AG04450 (cell line): ENCODE measurements at places on chromosomes 13 and 19.
A peak's percentile ranks its signal among the peaks of the same experiment; 100 is the strongest.

GRCh38 chr19:33785795-33786194 is 10.9 kb upstream of the KCTD15 start:
- no peak for DNase-seq

- DNase-seq, result no peak
Measured at GRCh38 chr13:113404366-113404722, 40.4 kb upstream of the GRTP1 start.

DNA sequence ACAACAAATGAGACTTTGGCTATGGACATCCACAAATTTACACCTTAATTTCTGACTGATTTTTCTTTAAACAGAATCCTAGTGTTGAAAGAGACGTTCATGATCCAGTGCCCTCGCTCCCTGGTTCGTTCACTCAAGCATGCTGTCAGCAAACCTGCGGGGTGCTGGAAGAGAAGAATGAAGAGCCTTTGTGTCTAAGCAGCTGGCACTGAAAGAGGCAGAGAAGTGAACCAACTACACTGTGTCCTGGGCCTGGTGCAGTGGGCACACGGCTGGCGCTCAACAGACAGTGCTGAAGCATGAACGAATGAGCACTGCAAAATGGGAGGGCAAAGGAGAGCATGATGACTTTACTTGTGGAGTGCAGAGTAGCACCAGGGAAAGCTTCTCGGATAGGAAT is 46.8 kb downstream of the MIPEP start:
- no peak for DNase-seq

- DNase-seq, result no peak
Measured at GRCh38 chr19:53538378-53539109, 599 bp downstream of the ZNF331 start.

DNA sequence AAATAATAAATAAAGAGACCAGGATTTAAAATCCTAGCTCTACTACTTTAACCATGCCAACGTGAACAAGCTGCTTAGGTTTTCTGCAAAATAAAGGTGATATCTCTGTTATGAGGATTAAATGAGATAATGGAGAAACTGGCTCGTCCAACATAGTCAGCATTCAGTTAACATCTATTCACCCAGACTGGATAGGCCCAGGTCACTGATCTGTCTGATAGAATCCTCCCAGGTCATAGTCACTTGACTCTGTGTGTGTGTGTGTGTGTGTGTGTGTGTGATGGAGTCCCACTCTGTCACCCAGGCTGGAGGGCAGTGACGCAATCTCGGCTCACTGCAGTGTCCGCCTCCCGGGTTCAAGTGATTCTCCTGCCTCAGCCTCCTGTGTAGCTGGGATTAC is 12.9 kb upstream of the RAB8A start:
- no peak for DNase-seq

DNA sequence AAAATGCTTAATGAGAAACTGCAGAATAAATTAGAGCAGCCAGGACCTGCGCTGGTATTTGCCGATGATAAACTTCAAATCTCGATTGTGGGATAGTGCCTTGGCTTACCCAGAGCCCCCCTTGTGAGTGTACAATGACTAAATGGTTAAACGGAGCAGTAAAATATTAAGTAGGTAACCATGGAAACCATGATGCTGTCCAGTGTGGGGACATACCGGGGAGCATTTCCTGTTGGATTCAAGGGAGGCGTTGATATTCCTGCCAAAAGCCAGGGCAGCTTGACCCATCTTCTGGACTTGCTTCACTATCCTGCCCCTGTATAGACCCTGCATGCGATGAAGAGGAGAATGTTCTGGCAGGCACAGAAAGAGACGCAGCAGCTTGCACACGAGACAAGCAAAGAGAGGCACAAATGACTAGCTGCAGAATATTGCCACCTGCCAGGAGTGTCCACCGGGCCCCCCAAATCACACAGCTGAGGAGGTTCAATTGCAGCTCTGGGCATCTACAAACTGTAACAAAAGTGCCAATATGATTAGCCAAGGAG is 255.3 kb upstream of the TSHZ3 start:
- DNase-seq, result no peak

- peak; percentile 61 for DNase-seq
Measured at GRCh38 chr13:29948244-29948643, 97.8 kb upstream of the UBL3 start.

- DNase-seq, result no peak
Measured at GRCh38 chr19:35049456-35049855, 7.9 kb downstream of the HPN start.

DNA sequence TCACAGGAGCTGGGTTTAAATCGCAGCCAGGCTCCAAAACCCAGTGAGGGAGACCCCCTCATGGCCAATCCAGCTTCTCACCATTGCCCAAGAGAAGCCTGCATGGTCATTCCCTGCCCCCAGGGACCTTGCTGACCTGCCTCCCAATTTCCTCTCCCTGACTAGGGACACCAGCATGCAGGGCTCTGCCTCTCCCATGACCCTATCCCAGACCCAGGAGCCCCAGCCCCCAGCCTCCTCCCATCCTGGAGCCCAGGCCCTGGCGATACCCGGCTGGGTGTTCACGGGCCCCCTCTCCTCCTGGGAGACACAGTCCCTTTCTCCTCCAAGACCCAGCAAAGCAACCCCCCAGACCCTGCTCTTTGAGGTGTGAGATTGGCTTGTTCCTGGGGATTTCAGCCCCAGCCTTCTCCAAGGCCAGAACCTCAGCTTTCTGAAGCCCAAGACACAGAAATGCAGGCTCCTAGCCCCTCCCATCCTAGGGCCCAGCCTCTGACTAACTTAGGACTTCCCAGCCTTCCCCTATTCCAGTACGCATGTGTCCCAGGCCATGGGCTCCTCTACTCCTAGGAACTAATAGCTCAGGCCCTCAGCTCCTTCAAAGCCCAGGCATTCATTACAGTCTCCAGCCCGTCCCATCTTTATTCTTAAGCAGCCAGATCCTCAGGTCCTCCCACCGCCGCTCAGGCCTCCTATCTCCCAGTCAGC is 1.1 kb downstream of the GYS1 start:
- DNase-seq, result peak; percentile 62

DNA sequence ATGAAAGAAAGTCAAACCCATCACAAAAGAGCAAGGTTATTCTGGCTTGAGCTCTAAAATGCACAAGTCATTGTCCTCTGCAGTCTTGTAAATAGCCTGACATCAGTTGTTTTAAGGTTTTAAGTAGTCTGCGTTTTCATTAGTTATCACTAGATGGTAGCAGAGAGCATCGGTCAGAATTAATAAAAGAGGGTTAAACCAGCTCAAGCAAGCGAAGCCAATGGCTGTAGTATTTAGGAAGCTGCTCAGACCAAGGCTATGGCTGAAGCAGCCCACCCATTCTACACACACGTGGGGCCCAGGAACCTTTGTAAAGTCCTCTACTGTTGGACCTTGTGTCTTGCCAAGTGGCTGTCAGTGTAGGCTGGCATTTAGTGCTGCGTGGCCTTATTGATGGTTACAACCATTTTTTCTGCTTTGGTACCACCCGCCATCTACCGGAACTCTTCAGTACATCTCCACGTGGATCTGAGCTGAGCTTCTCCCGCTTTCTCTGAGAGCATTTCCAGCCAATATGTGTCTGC is 13.3 kb upstream of the ZNF57 start:
- DNase-seq, result peak; percentile 27

DNA sequence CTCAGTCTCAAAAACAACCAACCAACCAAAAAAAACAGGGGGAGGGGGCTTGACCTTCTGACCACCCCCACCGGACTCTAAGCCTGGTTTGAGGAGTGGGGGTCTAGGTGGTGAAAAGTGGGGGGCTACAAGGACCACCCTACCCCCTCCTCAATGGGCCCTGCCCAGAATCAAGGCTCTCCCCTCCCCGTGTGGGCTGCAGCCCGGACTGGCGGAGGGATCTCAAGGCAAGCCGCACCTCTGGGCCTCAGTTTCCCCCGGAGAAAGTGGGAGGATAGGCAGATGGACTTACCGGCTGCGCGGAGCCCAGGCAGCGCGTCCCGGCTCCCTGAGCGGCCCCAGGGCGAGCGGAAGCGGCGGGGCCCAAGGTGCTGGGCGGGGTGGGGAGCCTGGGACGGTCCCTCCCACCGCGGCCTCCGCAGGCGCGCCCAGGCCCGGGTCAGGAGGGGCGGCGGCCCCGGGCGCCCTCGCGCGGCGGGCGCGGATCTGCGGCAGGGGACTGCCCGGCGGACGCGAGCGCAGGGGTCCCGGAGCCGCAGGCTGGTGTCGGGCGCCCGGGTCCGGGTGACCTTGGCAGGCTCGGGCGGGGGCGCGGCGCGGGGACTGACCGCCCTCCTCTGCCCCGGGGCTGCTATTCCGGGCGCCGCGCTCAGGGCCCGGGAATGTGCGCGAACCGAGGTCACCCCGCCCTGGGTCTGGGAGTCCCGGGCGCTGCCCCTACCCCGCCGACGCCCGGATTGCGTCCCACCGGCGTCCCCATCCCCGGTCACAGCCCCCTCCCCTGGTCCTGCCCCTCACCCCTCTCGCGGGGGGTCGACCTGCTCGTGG is at the start of gene ADAMTSL5:
TSS of gene ADAMTSL5 (minus strand) at position 349 of the 828 bp plus-strand sequence. CDS start 2,076 bp downstream, outside the sequence.
- no peak for DNase-seq

- peak; percentile 29 for DNase-seq
Measured at GRCh38 chr19:7450243-7451223, 38.3 kb downstream of the PEX11G start.

DNA sequence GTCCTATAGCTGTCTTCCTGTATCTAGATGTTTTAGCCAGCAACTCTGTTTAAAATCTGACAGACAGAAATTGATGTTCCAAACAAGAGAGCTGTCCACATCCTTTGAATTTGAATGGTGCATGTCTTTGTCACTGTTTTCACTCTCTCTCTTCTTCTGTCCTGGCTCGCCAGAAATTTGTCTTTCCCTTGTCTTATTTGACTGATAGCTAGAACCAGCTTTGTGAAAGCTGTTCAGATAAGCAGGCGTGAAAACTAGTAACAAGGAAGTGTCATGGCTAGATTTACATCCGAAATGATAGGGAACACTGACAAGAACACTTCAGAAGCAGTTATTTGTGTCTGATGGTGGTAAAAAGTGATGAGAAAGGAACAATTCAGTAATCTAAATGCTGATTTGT is 354.9 kb upstream of the SLITRK1 start:
- DNase-seq, result no peak

DNA sequence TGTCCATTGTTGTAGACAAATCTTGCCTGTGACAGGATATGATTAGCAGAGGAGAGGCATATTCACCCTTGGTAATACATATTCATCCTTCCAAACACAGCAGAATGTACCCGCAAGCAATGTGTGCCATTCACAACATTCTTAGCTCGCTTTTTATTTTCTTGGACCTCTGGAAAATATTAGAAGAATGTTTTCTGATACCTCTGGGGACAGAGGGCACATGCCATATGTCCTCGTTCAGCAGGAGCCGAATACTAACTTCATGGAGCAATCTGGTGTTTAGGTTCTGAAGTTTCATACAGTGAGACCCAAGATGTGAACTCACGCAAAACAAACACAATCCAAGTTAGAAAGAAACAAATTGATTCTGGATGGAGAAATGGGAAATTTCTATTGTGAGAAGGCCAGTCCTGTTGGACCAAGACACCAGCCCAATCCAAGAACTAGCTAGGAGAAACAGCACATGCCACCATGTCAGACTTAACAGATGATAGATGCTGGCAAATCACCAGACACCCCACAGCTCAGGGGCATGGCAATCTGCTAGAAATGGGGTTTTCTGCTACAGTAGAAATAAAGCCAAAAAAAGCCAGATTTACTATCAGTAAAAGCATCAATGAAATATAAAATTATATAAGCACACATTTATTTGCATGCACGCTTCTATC is 297.4 kb downstream of the DCLK1 start:
- DNase-seq, result no peak

- DNase-seq, result no peak
Measured at GRCh38 chr13:42649831-42650230, 75.9 kb downstream of the TNFSF11 start.

- no peak for DNase-seq
Measured at GRCh38 chr19:20413705-20414104, 151.9 kb downstream of the ZNF737 start.

DNA sequence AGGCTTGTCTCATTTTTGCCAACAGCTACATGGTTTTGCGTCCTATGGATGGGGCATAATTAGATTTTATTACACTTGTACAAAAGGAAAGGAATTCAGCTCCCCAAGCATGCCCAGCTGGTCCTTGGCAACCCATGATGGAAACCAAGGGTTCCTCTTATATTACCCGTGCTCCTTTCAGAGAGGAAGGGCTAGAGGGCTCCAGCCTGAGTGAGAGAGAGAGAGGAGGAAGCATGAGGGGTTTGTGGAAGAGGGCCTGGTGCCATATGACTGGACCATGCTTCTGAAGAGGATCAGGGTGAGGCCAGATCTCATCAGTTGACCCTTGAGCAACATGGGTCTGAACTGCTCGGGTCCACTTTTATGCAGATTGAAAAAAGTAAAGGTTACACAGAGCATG is 3.5 kb upstream of the RPS9 start:
- DNase-seq, result no peak

DNA sequence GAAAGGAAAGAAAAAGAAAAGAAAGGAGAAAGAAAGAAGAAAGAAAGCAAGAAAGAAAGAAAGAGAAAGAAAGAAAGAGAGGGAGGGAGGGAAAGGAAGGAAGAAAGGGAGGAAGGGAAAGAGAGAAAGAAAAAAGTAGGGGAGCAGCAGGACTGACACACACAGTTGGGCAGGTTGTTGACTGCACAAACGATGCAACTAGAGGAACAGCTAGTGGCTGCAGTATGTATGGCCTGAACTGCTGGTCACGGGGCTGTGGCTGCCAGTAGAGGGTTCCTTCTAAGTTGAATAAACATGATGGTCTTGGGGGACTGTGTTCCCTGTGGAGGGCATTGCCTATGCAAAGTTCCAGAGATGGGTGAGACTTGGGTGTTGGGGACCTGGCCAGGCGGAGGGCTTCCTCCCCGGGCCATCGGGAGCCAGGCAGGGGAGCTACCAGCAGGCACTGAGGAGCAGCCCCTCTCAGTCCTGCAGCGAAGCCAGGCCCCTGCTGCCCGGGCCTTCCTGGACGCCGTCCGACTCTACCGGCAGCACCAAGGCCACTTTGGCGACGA is 16.7 kb upstream of the COLGALT1 start:
- DNase-seq, result no peak

DNA sequence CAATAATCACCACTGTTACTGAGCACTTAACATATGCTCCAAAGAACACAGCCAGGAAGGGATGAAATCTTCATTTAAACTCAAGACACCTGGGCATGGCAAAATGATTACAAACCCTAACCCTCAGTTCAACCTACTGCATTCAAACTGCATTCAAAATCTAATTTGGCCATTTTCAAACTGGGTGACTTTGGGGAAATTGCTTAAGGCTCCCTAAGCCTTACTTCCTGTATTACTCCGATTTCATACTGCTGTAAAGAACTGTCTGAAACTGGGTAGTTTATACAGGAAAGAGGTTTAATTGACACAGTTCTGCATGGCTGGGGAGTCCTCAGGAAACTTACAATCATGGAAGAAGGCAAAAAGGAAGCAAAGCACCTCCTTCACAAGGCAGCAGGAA is 50.4 kb downstream of the CBY2 start:
- DNase-seq, result no peak

- DNase-seq, result no peak
Measured at GRCh38 chr13:33073338-33073737, 57.1 kb downstream of the KL start.

- no peak for DNase-seq
Measured at GRCh38 chr13:33379608-33380007, 94.1 kb upstream of the STARD13 start.

- DNase-seq, result no peak
Measured at GRCh38 chr19:42531313-42531712, 3.0 kb upstream of the CEACAM1 start.
